Activated CD4-positive, alpha-beta T cell treated with anti-CD3 and anti-CD28 coated beads, Interleukin-10, Interleukin-2, amounts not matched to agents 100 ng/mL and 50 ng/mL, durations not matched to agents 16 hours and 8 hours (primary cell): ENCODE measurements at places on chromosomes 3 and 15.

DNA sequence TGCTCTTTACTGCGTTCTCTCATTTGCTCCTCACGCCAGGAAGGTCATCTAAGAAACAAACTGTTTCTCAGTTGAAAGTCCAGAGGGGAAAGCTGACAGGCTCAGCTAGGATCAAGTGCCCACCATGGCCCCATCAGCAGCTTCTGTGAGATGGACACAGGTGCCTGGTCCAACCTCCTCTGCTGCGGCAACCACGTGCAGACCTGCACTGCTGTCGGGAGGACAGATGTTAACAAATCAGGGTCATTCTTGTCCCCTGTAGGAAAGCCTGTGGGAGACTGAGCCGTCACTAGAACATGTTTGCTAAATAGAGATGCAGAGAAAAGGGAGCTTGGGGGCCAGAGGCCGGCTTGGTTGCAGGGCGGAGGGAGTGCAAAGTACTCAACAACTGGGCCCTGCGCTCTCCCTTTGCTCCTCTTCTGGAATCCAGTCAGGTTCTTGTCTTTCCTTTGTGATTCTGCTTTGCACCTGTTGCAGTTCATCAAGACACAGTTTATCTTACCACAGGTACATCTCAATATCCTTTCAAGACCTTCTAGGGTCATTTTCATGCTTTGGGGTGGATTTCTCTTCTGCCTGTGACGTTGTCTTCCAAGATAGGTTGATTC, 20.9 kb downstream of the GPD1L start:
- DNase-seq: no peak

GRCh38 chr3:120636795-120637401, 40.8 kb downstream of the NDUFB4 start:
- DNase-seq: no peak

DNA sequence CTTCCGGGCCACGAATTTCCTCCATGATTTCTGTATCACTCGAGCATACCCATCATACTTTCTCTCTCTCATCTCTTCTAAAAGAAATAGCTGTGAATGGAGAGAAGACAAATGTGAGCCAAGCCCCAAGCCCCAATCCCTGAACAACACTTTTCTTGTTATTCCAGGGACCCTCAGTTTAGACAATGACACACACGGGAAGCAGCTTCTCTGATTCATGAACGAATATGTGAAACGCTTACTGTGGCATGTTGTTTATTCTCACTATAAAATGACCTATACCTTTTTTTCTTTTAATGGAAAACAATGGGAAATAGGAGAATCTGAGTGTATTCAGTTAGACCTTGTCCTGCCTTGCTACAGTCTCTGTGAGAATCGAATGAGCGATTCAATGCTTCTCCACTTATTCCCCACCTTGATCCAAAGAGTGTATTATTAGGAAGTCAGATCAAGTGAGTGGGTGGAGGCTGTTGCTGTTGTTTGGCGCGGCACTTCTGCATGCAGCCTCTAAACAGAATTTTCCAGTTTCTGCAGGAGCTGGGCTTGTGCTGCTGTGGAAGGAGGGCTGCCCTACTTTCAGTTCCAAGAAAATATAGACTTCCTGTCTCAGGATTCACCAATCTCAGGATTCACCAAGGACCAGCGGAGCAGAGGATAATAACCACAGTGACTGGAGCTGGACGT, 32.4 kb upstream of the LDHAL6B start:
- no peak for DNase-seq

- DNase-seq: no peak
These were observed 1.7 kb downstream of the TMEM89 start for GRCh38 chr3:48619541-48620524.

DNA sequence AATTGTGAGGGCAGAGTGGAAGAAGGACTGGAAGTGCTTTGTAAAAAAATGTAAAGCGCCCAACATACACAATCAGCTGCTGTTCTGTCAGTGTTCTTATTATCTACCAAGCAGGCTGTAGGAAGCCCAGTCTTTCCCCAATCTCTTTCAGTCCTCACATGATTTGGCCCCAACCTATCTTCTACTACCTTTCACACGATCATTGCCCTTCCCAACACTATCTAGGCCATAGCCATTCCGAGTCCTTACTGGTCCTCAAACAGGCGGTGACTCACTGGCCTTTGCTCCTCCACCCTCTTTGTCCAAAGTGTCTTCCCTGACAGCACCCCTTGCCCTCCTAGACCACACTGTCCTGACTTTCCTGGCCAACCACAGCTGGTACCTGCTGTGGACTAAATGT, 861 bp upstream of the RFT1 start:
- no peak for DNase-seq

- no peak for DNase-seq
These were observed 194.9 kb downstream of the CHST2 start for GRCh38 chr3:143314251-143315093.

GRCh38 chr15:69693059-69693458, 240.4 kb downstream of the RPLP1 start:
- DNase-seq: no peak

DNA sequence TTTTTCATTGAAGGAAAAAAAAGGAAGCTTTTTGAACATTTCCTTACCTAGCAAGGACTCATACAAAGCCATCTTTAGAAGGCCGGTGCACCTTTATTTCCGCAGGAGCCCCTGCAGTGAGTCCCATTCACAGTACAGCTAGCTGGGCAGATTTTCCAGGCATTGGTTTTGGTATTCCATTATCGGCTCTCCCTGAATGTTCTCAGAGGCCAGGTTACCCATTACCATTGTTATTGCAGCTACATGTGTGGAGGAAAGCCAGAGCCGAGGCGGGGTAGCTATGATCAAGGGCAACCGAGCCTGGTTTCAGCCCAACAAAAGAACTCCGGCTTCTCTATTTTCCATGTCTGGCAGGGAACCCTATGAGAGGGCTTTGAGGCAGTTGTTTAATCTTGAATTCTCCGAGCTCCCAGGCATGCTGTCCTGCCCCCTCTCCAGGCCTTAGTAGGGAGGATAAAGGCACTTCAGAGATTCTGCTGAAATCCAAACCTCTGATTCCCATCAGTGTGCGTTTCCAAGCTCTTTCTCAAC, 100.3 kb downstream of the LRRK1 start:
- DNase-seq: no peak

DNA sequence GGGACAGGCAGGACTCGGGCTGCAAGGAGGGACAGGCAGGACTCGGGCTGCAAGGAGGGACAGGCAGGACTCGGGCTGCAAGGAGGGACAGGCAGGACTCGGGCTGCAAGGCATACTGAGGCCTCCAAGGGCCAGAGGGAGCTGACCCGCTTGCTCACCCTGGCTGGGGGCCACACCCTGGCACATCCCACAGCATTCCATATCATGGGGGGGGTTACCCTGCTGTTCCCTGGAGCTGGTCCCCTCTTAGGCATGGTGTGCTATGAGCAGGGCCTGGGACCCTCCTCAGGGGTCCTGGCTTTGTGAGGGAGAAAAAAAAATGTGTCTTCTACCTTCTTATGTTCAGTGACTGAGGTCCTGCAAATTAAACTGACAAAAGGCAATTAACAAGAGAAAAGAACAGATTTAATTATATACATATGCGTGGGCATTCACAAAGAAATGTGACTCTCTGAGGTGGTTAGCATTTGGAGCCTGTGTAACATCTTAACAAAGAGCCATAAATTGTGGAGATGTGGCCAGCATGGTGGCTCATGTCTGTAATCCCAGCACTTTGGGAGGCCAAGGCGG, 97.6 kb upstream of the ALDH1A3 start:
- no peak for DNase-seq

DNA sequence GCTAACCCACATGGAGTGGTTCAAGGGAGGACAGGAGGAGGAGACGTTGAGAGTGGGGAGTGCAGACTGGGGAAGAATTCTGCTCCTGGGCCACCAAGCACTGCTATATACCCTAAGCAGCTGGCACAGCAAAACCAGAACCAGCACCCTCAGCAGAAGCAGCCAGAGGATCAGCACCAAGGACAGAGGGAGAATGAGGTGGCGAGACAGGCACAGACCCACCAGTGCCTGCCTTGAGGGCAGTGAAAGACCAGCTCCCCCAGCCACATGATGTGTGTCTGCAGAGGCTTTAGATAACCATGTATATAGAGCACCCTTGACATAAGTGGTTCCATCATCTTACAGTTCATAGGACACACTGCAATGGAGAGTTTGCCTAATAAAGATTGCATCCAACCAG, 319.0 kb downstream of the GABRB3 start:
- no peak for DNase-seq

- DNase-seq: no peak
These were observed 23.6 kb upstream of the CGNL1 start for GRCh38 chr15:57352535-57353316.

DNA sequence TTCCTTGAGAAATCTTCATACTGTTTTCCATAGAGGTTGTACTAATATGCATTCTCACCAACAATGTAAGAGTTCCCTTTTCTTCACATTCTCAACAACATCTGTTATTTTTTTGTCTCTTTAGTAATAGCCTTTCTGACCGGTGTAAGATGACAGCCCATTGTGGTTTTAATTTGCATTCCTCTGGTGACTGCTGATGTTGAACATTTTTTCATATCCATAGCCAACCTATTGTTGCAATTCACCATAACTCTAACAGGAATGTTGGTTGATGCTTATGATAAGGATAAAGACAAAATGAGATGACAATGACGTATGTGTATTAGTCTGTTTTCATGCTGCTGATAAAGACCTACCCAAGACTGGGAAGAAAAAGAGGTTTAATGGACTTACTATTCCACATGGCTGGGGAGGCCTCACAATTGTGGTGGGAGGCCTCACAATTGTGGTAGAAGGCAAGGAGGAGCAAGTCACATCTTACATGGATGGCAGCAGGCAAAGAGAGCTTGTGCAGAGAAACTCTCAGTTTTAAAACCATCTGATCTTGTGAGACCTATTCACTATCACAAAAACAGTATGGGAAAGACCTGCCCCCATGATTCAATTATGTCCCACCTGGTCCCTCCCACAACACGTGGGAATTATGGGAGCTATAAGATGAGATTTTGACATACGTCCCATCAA, 37.6 kb upstream of the RHCG start:
- DNase-seq: no peak

DNA sequence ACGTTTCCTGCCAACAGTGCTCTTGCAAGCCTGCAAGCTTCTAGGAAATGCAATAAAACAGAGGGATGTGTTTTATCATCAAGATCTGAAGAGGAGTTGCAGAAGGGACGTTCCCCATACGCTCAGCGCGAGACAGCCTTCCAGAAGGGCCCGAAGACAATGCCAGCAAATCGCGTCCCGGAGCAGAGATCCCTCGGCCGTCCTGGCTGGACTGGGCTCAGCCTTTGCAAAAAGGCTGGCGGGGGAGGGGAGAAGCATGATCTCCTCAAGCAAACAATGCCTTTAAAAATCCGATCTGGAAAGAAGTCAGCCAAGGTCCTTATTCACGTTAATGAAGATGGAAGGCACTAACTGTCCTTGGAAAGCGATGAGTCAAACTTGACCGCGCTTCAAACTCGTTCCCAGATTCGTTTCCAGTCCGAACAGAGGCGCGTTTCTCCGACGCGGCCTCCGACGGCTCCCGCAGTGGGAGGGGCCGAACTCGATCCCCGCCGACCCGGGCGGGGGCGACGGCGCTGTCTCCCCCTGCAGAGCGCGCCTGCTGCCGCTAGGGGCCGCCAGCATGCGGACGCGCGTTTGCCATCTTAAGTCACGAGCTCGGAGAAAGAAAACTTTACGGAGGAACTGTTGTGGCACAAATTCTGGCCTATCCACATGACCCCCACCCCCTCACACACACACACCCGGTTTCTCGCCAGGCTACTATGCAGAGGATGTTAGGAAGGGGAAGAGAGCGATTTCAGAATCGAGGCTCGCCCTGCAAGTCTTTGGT, 5.5 kb downstream of the BCL6 start:
- peak; percentile 88 for DNase-seq

GRCh38 chr3:129014148-129014547, 13.0 kb downstream of the EFCC1 start:
- no peak for DNase-seq

DNA sequence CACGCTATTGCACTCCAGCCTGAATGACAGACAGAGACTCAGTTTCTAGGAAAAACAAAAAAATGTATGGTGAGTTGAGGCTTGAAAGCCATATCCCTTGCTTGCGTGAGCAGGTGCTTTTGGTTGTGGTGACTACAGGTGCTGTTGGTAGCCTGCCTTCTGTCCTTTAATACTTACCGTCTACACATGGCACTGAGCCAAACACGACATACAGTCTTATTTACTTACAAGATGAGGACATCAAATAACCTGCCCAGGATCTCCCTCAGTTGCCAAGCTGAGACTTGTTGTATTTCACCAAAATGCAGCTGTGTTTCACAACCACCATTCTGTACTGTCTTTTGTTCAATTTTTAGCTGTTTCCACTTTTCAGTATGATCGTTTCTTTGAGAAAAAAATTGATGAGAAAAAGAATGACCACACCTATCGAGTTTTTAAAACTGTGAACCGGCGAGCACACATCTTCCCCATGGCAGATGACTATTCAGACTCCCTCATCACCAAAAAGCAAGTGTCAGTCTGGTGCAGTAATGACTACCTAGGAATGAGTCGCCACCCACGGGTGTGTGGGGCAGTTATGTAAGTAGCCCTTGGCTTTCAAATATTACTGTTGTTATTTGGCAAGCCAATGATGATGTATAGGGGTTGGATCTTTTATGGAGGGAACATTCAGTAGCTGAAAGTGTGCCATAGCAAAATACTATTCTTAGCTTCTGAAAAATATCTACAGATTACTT, 6.5 kb downstream of the ALAS1 start:
- peak; percentile 26 for DNase-seq

DNA sequence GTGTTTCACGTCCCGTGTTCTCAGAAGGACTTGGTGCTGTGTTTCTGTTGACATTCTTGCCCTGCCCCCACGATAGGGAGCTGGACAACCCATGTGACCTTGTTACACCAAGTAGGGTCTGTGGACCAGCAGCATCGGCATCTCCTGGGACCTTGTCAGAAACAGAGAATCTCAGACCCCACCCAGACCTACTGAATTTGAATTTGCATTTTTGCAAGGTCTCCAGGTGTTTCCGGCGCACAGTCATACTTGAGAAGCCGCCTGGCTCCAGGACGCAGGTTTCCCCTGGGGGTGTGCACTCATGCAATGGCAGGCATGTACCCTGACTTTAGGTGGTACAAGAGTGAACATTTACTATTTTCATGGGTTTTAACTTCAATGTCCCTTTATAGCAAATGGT, 117.9 kb downstream of the TLE3 start:
- no peak for DNase-seq

- DNase-seq: no peak
These were observed 40.9 kb downstream of the CRTC3 start for GRCh38 chr15:90570643-90571042.

- no peak for DNase-seq
These were observed 61.8 kb downstream of the MYH15 start for GRCh38 chr3:108448593-108448992.

- DNase-seq: no peak
These were observed 223.0 kb upstream of the CDIN1 start for GRCh38 chr15:36356466-36356865.

DNA sequence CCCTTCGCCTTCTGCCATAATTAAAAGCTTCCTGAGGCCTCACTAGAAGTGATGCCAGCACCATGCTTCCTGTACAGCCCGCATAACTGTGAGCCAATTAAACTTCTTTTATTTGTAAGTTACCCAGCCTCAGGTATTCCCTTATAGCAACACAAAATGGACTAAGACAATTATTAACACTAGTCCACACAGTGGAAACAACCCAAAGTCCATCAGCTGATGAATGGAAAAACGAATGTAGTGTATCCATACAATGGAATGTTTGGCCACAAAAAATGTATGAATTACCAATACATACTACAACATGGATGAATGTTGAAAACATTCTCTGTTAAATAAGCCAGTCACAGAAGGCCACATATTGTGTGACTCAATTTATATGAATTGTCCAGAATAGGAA, 22.5 kb upstream of the CTXND1 start:
- no peak for DNase-seq
